ENCODE measurements at places on chromosomes 6 and 20. TPM values are rescaled to one million over a fixed set of nuclear protein-coding genes. Genes with fewer than 3 reads are reported as not detected.
A peak's percentile ranks its signal among the peaks of the same experiment; 100 is the strongest.

- no peak for DNase-seq
These were observed 18.3 kb upstream of the GPRC6A start for GRCh38 chr6:116847227-116847626.

The TSHZ2 gene
- total RNA-seq: 35.0 TPM

- DNase-seq: no peak
These were observed 18.0 kb downstream of the KLHL31 start for GRCh38 chr6:53647462-53648094.

- no peak for DNase-seq
These were observed 143.8 kb downstream of the UNC5CL start for GRCh38 chr6:40894962-40895799.

GRCh38 chr6:27873021-27873940 is 38.9 kb downstream of the OR2B2 start:
- peak; percentile 90 for DNase-seq

The GABRR2 gene
- total RNA-seq: 1.1 TPM

The CBLN4 gene
- total RNA-seq: 11.7 TPM

The GSTA1 gene
- total RNA-seq: not detected
